ENCODE measurements at places on chromosomes 12 and 14.

DNA sequence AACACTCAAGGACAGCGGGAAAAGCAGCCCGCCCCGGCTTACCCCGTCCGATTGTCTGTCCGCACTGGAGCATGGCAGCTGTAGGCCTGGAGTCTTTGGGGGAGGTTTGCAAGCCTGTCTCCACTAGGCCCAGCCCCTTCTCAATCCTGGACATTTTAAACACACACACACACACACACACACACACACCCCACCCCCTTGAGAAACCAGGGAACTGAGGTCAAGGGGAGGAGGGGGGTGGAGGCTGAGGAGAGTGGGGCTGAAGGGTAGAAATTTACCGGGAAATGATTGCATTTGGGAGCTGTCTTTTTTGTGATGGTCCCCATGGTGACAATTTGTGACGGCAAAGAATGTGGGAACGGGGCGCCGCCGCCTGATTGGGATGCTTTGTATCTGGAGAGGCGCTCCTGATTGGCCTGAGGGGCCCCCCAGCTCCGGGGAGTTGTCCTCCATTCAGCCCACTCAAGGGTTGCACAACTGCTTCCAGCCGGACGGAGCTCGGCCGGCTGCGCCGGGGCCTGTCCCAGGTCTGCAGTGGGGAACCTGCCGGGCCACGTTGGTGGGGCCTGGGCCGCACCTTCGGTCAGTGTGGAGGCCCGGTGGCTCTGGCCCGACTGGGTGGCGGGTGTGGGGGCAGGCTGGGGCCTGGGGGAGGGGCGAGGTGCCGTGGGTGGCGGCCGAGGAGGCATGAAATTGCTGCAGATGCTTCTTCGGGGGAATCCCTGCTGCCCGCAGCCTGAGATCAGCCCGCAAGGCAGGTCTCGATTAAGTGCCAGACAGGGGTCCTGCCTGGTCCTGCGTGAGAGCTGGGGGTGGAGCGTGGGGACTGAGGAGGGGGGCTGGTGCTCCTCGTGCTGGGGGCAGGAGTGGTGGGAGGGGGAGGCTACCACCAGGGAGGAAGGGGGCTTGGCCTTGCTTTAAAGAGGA lies at the start of gene FAM181A:
TSS of gene FAM181A (plus strand) at position 472 of the 927 bp plus-strand sequence. CDS start 942 bp downstream, outside the sequence.
- DNase-seq = no peak

- DNase-seq = peak; percentile 40
Observed at GRCh38 chr12:22856178-22856577, 231.2 kb downstream of the ETNK1 start.

- no peak for DNase-seq
Observed at GRCh38 chr12:44114906-44115305, 279.0 kb downstream of the TMEM117 start.

- peak; percentile 32 for DNase-seq
Observed at GRCh38 chr12:2804393-2805142, 7.9 kb upstream of the ITFG2 start.

DNA sequence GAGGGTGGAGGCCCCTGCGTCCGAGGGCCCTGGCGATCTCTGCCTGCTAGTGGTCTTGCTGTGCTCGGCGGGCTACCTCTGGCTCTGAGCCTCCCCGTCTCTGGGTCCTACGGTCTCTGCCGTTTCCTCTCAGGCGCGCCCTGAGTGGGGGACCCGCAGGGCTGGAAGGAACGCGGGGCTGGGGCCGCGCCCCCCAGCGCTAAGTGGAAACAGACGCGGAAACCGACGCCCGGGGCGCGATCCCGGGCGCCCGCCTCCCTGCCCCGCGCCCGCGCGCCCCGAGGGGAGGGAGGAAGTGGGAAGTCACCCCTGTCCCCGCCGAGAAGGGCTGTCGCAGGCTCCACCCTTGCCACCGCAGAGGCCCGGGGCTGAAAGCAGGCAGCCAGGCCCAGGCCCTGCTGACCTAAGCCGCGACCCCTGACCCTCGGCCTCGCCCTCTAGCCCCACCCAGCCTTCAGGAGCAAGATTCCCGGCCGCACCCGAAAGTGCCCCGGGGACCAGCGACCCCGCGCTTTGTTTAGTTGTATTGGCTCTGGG lies 831 bp downstream of the CRIP1 start:
- DNase-seq = no peak

GRCh38 chr14:43258396-43258795 lies 1248.7 kb downstream of the FSCB start:
- no peak for DNase-seq

GRCh38 chr12:104467346-104467837 lies 10.6 kb downstream of the CHST11 start:
- no peak for DNase-seq

DNA sequence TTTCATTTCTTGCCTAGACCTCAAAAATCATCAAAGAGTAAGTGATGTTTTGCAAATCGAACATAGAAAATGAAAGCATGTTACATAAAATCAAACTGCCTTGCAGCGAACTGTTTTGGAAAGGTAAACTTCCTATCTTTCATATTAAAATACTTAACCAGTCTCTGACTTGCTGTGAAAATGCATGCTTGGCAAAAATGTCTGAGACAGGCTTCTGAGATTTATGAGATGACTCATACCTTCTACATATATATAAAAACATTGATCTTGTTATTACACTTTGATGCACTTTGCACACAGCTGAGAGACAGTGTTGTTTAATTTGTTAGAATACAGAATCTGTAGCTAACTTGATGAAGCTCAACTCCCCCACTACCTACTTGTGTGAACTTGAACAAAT lies 179.1 kb downstream of the KITLG start:
- DNase-seq = no peak
